Stimulated activated CD8-positive, alpha-beta memory T cell treated with anti-CD3 and anti-CD28 coated beads, Interleukin-4, amount 100 ng/mL, for 48 hours (primary cell): ENCODE measurements at places on chromosomes 3 and 15.
A peak's percentile ranks its signal among the peaks of the same experiment; 100 is the strongest.

DNA sequence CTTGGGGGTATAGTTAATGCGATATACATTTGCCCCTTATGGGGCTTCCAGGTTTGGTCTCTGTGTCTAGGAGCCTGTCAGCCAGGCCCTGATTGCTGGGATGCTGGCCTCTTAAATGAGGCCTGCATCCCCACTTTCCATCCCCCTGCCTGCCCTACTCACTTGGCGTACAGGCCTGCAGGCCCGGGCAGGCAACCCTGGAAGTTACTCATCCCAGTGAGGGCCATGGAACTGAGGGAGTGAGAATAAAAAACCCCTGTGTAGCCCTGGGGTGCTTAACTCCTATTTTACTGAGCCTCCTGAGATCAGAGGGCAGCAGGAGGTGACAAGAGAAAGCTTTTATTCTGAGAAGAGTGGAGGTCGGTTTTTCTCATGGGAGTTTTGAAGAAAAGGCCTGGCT is 2.0 kb downstream of the DISP2 start:
- no peak for DNase-seq

- DNase-seq = no peak
Observed at GRCh38 chr3:129441782-129442181, 1.8 kb downstream of the IFT122 start.

GRCh38 chr3:48894516-48894915 is 4.2 kb downstream of the SLC25A20 start:
- DNase-seq = no peak

- peak; percentile 62 for DNase-seq
Observed at GRCh38 chr3:14142567-14143270, 17.9 kb downstream of the TMEM43 start.

GRCh38 chr3:192816351-192816750 is 89.0 kb upstream of the FGF12 start:
- DNase-seq = no peak

DNA sequence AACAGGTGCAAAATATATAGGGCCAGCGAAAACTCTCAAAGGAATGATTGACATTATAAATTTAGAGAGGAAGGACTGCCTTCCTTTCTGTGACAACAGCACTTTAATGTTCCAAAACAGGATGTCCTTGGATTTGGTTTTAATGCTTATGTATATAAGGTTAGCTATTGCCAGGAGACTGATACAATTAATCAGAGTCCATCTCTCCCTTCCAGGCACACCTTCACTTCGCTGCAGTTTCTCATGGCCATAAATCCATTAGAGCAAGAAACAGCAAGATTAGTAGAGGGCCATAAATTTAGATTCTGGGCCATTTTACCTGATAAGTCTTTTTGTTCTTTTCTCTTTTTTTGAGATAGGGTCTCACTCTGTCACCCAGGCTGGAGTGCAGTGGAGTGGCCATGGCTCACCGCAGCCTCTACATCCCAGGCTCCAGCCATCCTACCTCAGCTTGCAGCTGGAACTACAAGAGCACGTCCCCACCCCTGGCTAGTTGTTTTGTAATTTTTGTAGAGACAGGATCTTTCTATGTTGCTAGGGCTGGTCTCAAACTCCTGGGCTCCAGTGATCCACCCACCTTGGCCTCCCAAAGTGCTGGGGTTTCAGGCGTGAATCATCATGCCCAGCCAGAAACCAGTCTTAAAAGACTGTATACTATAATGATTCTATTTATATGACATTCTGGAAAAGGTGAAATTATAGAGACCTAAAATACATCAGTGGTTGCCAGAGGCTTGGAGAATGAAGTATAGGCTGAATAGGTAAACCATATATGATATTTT is 15.7 kb upstream of the TFRC start:
- DNase-seq = no peak

- no peak for DNase-seq
Observed at GRCh38 chr3:76352511-76353284, 567.3 kb upstream of the ZNF717 start.

GRCh38 chr3:147521646-147522045 is 112.5 kb downstream of the ZIC1 start:
- no peak for DNase-seq

GRCh38 chr3:152539191-152539764 is 270.5 kb downstream of the MBNL1 start:
- no peak for DNase-seq

GRCh38 chr3:168141405-168141998 is 45.8 kb upstream of the GOLIM4 start:
- DNase-seq = no peak

DNA sequence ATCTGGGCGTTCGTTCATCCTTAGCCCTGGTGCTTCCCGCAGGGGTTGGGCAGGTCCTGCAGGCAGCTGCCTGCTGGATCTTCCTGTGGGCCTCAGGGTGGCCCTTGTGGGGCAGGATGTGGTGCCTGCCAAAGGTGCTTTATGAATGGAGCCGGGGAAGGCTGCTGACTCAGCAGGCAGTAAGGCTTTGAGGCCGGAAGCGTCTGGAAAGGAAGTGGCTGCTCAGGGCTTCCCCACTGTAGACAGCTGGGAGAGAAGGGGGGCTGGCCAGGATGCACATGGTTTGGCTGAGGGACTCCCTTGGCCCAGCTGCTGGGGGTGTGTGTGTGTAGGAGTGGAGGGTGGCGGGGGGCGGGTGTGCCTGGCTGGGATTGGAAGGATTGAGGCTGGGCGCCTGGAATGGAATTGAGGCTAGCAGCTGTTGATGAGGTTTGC is 12.9 kb downstream of the CD276 start:
- peak; percentile 81 for DNase-seq

- DNase-seq = no peak
Observed at GRCh38 chr3:46901061-46901460, 23.5 kb downstream of the PTH1R start.

- DNase-seq = no peak
Observed at GRCh38 chr3:122886946-122887345, 92.1 kb downstream of the SLC49A4 start.

DNA sequence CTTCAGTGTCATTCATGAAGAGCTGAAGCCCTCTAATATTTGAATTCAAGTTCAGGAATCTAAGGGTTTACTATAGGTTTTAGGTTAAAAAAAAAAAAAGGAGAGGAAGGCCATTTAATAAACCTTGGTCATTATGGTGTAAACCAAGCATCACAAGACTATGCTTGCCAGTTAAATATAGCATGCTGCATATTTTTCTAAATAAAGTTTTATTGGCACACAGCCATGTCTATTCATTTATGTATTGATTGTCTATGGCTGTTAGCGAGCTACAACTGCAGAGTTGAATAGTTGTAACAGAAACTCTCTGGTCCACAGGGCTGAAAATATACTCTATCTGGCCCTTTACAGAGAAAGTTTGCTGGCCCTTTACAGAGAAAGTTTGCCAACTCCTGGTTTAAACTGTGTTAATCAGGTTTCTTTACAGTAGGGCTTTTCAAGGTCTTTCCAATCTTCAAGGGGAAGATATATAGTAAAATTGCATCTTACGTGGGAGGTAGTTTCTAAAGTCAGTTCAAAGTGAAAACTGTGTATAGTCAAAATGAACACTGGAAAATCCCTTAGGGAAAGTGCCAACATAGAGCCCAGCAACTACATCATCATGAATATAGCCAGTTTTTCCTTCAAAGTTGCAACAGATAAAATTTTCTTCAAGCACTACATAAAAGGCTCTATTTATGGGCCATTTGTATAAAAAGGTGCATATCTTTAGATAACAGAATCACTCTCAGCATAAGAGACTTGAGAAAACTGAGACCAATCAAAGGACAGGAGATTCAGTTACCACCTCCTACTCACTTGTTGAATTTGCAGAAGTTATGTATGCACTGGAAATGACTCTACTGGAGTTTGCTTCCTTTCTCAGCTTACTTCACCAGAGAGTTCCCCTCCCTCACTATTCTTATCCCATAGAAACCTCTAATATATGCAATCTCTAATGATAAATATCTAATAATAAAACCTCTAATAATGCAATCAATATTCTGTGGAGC is 49.7 kb upstream of the FRMD4B start:
- no peak for DNase-seq
